ENCODE measurements at places on chromosomes 3 and 15.

DNA sequence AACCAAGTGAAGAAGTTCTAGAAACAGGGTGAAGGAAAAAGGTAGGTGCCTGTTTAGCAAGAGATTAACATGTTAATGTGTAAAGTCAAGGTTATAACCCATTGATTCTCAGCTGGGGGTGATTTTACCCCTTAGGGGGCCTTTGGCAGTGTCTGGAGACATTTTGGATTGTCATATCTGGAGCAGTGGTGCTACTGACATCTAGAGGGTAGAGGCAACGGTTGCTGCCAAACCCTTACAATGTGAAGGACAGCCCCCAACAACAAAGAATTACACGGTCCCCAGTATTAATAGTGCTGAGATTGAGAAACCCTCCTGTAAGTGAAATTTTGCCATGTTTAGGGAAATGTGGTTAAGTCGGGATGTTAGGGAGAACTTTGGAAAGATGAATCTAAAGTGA, 74.7 kb downstream of the CRYBG3 start:
- DNase-seq = no peak

- no peak for DNase-seq
Observed at GRCh38 chr3:20743553-20744321, 557.7 kb upstream of the SGO1 start.

DNA sequence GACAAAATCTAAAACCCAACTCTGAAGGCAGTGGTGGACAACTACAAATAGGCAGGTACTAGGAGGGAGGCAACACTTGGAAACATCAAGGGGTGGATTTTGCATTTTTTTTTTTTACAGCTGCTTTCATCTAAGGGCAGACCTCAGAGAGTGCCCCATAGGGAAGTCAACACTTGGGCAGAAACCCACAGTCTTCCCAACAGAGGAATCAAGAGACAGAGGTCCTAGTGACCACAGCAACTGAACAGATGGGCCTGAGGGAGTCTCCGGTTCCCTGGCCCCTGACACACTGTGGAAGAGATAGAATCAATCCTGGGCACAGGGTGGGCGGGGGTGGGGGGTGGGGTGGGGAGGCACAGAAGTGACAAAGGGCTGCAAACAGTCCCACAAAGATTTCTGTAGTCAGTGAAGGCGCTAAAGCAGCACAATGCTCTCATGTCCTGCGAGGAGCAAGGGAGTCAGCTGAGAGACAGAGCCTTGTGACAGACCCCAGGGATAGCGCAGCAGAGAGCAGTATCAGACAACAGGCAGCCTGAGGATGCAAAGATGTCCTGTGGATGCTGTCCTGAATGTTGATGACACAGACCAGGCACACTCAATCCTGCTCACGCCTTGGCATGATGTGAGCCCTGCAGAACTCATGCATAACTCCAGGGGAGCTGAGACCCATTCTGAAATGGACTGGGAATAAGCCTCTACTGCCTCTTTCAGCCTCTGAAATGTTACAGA, 6.9 kb upstream of the RFTN1 start:
- no peak for DNase-seq

- DNase-seq = no peak
Observed at GRCh38 chr15:61037031-61037430, 192.1 kb downstream of the RORA start.

- DNase-seq = no peak
Observed at GRCh38 chr15:97446138-97446537, 514.4 kb upstream of the ARRDC4 start.

- no peak for DNase-seq
Observed at GRCh38 chr3:62065985-62066693, 307.2 kb downstream of the FEZF2 start.

GRCh38 chr3:188294113-188294512, 140.2 kb downstream of the LPP start:
- no peak for DNase-seq

DNA sequence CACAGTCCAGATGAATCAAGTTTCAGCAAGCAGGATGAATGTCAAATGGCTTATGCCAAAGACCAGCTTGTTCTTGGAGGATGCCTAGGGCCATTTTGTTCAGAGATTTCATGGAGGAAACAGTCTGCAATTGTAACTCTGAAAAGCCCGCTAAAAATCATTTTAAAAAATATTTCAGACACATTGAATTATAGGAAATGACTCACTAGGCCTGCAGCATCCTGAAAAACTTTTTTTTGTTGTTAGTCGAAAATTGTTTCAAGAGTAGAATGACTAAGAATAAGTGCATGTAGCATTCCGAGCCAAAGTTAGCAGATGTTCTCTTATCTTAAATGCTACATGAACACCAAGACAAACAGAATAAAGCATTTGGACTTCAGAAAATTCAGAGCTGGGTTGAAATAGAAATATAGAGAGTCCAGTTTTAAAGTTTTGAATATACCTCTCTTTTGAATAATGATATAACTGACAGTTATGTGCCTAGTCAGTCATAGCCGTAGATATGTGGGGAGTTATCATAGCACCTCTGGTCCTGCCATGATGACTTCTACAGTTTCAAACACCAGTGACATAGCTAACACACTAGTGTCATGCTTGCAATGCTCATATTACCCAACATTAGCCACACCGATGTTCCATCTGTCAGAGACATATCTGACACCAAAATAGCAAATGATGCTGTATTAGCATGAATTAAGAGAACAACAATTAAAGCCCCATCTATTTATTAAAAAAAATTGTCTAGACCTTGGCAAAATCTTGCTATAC, 1462.8 kb upstream of the GBE1 start:
- DNase-seq = no peak

- no peak for DNase-seq
Observed at GRCh38 chr3:46700772-46701171, 420 bp upstream of the TMIE start.

GRCh38 chr15:25652704-25653103, 210.4 kb downstream of the ATP10A start:
- DNase-seq = no peak

DNA sequence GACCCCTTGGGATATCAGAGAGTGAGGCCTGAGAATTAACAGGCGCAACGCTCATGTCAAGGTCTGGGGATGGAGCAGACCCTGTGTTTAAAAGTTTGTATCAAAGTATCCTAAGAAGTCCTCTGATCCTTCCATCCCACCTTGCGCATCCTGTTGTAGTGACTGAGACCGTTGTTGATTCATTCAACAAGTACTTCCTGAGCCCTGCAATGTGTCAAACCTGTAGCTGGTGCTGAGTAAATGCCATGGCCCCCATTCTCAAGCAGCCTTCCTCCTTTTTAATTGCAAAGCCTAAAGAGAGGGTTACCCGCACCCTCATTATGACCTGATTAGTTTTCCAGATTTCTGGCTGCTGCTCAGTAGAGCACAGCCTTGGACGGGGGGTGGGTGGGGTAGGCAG, 46.4 kb downstream of the RPLP1 start:
- no peak for DNase-seq

DNA sequence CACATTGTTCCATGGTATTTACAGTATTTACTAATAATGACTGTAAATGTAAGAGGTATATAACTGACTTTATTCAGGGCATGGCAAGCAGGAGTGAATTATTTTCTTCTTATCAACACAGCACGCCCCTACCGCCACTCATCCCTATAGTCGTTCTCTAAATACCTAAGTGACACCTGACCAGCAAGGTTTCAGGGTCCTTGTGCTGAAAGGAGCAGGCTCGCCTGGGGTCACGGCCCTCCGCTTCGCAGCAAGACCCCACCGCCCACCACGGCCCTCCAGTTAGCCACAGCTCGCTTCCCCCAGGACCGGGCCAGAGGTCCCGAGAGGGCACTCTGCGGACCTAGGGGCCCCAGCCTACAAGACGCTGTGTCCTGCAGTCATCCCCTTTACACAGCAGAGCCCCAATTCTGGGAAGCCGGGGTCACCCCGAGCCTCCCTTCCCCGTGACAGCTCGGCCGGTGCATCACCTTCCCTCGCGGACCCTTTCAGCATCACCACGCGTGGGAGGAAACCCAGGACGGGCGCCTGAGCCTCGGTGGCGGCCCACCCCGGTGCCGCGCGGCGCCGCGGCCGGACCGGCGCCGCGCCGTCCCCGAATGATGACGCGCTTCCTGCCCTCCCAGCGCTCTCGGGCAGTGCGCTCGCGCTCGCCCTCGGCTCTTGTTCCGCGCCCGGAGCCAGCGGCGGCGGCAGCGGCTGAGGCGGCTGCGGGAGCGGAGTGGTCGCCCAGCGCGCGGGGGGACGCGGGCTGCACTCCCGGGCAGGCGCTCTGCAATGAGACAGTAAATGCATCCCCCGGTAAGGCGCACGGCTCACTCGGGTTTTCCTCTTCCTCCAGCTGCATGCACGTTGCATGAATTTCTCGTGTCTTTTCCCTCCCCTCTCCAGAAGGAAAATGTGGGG, 225.1 kb upstream of the C2CD4B start:
- DNase-seq = peak; percentile 80

DNA sequence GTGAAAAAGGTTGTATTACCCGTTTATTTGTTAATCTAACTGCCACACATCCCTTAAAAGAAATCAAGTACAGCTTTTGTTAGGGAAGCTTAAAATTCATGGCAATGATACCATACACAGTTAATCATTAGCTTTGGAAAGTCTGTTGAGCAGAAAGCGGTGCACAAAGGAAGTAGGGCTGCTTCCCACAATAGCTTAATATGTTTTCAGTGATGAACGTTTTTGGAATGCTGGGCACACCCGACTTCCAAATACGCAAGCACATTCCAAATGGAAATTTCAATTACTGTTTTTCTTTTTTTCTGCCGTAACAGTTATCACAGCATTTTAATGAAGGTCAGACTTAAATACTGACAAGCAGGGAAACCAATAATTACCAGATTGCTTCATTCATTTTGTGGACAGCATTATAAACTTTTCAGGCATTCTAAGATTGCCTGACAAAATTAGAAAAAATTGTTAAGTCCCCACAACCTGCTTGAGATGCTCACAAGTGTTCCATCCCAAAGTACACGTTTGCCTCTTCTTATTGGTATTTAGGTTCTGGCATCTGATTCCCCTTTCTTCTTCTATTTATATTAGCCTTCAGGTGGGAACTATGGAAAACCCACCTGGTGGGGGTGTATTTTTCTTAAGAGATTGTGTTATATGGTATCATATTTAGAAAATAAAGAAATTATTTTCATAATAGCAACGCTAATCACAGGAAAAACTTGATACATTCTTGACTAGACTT, 1.1 kb upstream of the ECT2 start:
- DNase-seq = no peak

DNA sequence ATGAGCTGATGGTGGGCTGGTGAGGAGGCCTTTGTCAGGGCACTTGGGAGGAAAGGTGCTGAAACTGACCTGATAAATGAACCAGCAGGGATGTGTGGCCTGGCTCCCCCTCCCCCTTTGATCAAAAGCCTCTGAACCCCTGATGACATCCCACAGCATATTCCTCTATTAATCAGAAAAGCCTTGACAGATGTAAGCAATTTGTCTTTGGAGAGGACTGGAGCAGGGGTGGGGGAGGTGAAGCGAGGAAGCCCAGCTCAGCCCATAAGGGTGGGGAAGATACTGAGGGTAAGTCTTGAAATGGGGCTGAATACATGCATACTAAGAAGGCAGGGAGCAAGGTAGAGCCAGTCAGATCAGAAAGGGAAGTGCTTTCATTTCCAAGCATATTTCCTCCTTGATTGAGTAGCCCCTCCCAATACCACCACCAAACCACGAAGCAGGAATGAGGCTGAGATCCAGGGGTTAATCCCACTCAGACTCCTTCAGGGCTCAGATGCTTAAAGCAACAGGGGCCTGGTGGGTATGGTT, 34.7 kb upstream of the MRPS22 start:
- DNase-seq = no peak

- no peak for DNase-seq
Observed at GRCh38 chr3:193917158-193917557, 218.8 kb upstream of the HES1 start.

DNA sequence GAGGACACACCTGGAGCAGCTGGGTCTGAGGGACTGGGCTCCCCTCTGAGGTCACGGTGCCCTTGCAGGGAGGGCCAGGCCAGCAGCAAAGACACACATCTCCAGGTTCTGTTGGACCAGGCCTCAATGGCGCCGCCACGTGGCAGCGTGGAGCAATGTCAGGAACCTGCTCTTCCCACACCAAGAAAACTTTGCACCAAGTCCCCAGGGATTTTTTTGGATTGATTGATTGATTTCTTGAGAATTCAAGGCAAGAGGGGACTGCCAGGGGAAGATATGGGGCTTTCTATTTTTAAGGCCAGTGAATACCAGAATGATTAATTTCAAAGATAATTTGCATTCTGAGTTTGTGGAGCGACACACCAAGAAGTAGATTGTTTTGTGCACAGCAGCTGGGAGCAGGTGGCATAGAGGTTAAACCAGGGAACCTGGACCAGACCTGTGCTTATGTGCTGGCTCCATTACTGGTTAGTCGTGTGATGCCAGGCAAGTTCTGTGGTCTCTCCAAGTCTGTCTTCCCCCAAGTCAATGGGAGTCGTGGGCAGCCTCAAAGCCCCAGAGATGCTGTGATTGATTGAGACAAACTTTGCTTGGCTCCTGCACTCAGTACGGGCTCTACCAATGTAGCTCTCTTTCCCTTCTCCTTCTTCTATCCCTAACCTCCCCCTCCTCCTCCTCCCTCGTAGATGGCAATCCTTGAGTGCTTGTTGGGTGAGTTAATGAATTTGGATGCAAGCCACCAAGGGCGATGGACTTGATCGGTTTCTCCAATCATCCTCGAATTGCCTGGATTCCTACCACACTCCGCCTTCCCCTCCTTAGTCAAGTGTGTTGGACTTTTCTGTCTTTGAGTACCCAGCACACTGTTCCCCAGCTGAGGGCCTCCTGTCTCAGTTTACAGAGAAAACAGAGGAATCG, 96.2 kb upstream of the TRPM1 start:
- DNase-seq = peak; percentile 56

GRCh38 chr3:152402695-152403451, 134.1 kb downstream of the MBNL1 start:
- DNase-seq = peak; percentile 24

GRCh38 chr3:44077267-44077666, 164.4 kb upstream of the TOPAZ1 start:
- no peak for DNase-seq

DNA sequence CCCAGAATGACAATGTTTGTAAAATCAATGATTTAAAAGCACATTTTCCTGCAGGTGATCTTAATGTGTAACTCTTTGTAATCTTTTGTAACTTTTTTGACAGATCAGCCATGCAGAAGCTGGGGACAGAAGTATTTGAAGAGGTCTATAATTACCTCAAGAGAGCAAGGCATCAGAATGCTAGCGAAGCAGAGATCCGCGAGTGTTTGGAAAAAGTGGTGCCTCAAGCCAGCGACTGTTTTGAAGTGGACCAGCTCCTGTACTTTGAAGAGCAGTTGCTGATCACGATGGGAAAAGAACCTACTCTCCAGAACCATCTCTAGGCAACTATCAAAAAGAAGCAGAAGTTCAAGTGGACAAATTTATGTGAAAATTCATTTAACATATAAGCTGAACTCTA, 32.1 kb upstream of the NUDT16 start:
- no peak for DNase-seq

DNA sequence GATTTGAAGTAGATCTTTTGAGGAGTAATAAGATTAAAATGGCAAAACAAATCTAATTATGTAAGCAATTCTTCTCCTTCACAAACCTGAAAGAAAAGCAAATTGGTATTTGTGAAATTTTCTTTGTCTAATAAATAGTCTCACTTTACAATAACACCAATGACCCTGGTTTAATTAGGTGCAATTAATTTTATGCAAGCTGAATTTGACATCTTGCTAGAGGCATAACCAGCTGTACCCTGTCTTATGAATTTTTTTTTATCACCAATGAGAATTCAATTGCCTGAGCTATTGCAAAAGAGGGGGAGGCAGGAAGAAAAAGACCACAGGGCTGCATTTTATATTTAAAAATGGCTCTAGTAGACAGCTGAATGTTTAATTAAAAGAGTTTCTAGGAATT, 113.5 kb upstream of the IL12A start:
- no peak for DNase-seq

GRCh38 chr15:36608180-36608579, 28.8 kb downstream of the CDIN1 start:
- no peak for DNase-seq

Measured in activated T-cell treated with anti-CD3 and anti-CD28 coated beads, Interleukin-2, amount 50 U/mL, for 72 hours (primary cell).